ENCODE measurements at places on chromosomes 12 and 14.

GRCh38 chr14:64955297-64955696 lies 12.8 kb upstream of the GPX2 start:
- DNase-seq: no peak

DNA sequence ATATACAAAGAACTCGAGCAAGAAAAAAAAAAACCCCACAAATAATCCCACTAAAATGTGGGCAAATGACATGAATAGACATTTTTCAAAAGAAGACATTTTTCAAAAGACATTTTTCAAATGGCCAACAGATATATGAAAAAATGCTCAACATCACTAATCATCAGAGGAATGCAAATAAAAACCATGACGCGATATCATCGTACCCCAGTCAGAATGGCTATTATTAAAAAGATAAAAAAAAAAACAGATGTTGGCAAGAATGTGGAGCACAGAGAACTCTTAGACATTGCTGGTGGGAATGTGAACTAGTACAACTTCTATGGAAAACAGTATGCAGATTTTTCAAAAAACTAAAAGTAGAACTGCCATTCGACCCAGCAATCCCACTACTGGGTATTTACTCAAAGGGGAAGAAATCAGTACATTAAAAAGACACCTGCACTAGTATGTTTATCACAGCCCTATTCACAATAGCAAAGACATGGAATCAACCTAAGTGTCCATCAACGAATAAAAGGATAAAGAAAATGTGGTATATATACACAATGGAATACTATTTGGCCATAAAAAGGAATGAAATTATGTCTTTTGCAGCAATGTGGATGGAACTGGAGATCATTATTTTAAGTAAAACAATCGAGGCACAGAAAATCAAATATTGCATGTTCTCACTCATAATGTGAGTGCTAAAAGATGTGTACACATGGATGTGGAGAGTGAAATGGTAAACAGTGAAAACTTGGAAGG lies 16.3 kb downstream of the ZBTB39 start:
- no peak for DNase-seq

- DNase-seq: no peak
Observed at GRCh38 chr12:130199581-130200390, 37.5 kb downstream of the FZD10 start.

DNA sequence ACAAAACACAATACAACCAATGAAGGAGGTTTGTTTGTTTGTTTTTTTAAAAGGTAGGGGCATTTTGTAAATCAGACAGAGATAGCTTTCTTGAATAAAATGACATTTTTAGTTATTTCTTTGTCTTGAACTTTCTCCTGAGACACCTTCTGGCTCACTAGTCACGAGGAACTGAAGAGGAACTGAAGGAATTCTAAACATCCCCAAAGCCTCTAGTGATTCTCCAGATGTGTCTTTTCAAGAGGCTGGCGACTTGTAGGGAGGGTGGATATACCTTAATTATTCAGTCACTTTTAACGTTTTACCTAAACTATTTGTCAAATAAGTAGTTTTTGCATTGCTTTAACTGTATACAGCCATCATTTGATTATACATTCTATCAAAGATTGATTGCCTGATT lies 211.2 kb upstream of the LRIG3 start:
- DNase-seq: no peak

- no peak for DNase-seq
Observed at GRCh38 chr12:54641554-54641953, 6.6 kb downstream of the DCD start.

GRCh38 chr12:111285200-111285599 lies 83.7 kb downstream of the PHETA1 start:
- DNase-seq: no peak

- peak; percentile 87 for DNase-seq
Observed at GRCh38 chr14:103628684-103629502, at the start of gene KLC1. KLC1 (plus strand) TSS chr14:103629211; CDS start chr14:103654565, 25,354 bp downstream.

DNA sequence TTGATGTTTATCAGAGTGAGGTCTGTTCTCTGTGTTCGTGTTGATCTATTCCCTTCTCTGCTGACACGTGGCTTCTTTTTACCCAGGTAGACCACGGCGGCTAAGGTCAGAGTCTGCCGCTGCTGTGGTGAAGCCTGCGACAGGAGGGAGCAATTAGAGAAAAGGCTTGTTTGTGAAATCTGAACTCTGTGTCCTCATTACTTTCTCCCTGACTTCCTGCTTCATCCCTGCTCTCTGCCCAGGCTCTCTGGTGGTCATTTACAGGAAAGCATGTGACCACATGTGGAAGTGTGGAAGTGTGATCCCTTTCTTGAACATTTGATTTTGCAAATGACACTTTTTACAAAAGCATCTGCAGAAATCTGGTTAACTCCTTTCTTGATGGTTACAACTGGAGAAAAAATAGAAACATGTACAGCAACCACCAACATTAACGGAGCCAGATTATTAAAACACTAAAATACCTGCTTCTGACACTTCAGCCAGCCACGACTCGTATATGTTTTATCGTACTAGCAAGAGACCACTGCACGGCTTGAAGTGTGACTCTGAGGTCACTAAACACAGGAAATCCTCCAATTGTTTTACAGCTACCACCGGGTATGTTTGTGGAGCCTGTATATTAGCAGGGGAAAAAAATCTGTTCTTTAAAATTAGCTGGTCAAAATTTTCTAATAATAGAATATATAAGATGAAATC lies 388.6 kb upstream of the TMPO start:
- no peak for DNase-seq

DNA sequence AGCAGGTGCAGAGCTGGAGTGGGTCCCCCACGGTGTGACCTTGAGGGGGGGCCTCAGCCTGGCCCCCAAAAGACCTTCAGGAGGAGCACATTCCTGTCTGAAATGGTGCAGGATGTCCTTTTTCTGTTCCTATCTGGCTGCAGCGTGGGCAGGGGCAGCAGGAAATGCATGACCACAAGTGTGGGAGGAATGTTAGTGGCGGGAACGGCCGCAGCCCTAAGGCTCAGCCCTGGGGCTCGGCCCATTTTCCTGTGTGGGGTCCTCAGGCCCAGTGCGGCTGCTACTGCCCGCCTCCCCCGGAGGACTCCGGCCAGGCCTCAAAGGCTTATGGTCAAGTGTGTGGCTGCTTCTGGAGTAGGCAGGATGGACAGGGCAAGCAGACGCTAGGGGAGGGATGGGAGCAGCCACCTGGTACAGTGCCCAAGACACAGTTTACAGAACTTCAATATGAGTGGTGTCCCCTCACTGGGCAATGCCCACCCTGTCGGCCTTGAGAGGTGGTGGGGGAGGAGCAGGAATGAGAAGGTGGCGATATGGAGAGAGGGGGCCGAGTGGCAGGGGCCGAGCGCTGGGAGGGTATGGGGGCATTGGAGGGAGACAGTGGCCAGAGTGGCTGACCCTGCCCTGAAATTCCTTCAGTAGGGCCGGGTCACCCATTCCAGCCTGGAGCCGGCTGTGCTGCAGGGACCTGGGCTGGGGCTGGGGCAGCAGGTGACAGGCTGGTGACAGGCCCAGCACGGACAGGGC lies 137.4 kb downstream of the CALM1 start:
- no peak for DNase-seq

GRCh38 chr12:69583203-69583602 lies 2.1 kb upstream of the CCT2 start:
- no peak for DNase-seq

GRCh38 chr14:30657606-30658163 lies 35.6 kb downstream of the SCFD1 start:
- no peak for DNase-seq

DNA sequence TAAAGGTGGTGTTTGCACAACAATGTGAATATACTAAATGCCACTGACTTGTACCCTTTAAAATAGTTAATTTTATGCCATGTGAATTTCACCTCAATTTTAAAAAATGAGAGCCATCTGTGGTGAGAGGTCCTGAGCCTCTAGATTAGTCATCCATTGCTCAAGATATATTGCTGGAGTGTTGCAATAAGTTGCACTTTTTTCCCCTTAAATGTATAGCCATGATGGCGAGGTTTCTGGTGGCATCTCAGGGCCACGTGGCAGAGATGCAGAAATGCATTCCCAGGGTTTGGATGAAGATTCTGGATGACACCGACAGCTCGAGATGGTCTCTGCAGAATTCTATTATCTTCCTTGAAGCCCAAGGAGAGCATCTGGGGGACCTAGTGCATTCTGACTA lies 153.7 kb downstream of the AACS start:
- DNase-seq: no peak

GRCh38 chr12:58967561-58967960 lies 47.3 kb upstream of the LRIG3 start:
- DNase-seq: no peak

GRCh38 chr14:93797071-93797470 lies 8.8 kb upstream of the PRIMA1 start:
- no peak for DNase-seq

- no peak for DNase-seq
Observed at GRCh38 chr12:130764475-130765185, 48.5 kb upstream of the RIMBP2 start.

DNA sequence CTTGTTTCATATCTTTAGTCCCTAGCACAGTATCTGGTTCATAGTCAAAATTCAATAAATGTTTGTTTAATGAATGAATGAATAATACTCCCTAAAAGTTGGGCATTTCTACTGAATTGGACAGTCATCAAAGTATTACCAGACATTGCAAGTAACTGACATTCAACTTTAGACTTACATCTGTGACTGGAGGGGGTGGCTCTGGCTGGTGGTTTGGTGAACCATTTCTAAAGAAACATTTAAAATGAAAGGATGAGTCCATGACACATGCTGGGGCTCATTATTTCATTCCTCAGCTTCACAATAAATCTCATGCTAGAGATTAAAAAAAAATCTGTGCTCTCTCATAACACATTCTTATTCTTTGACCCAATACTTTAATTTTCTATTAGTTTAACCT lies 20.6 kb upstream of the CSRNP2 start:
- no peak for DNase-seq

- no peak for DNase-seq
Observed at GRCh38 chr14:32980902-32981501, 42.3 kb downstream of the NPAS3 start.
